ENCODE measurements at places on chromosomes 16 and 17. TPM values are rescaled to one million over a fixed set of nuclear protein-coding genes. Genes with fewer than 3 reads are reported as not detected.
A peak's percentile ranks its signal among the peaks of the same experiment; 100 is the strongest.

The NAGS gene
- polyA plus RNA-seq: 1.2 TPM

The ITGB4 gene
- polyA plus RNA-seq: 66.1 TPM

The GRAP gene
- polyA plus RNA-seq: 4.1 TPM

The TPSD1 gene
- polyA plus RNA-seq: 0.70 TPM

The TAT gene
- not detected for polyA plus RNA-seq

The COX6A2 gene
- not detected for polyA plus RNA-seq

GRCh38 chr17:65438708-65439294 is 122.6 kb downstream of the AXIN2 start:
- no peaks in the 10 kb centered on the region for H3K4me1 ChIP-seq
- no peak for DNase-seq
- no peak overlapping the region for H3K27ac ChIP-seq
- H3K4me3 ChIP-seq: no peak overlapping the region
- peaks cover 34% of the 10 kb centered on the region for H3K27me3 ChIP-seq

- H3K36me3 ChIP-seq: no peaks in the 10 kb centered on the region
- peaks cover 7% of the 10 kb centered on the region for H3K4me1 ChIP-seq
- H3K27me3 ChIP-seq: no peaks in the 10 kb centered on the region
- H3K27ac ChIP-seq: peak overlapping the region; percentile 20
These were observed 15.4 kb upstream of the HELZ start for GRCh38 chr17:67260170-67260987.

GRCh38 chr16:47310792-47311211 is 150.1 kb downstream of the ITFG1 start:
- H3K27ac ChIP-seq: no peak overlapping the region
- no peak overlapping the region for H3K4me3 ChIP-seq
- H3K36me3 ChIP-seq: peaks cover 25% of the 10 kb centered on the region
- no peaks in the 10 kb centered on the region for H3K4me1 ChIP-seq

GRCh38 chr16:53805752-53806151 is 101.8 kb downstream of the FTO start:
- DNase-seq: no peak
- no peaks in the 10 kb centered on the region for H3K4me1 ChIP-seq
- H3K27me3 ChIP-seq: no peaks in the 10 kb centered on the region
- H3K36me3 ChIP-seq: peaks cover 7% of the 10 kb centered on the region
- H3K27ac ChIP-seq: no peak overlapping the region

- no peak for DNase-seq
- peaks cover 68% of the 10 kb centered on the region for H3K4me1 ChIP-seq
- H3K27ac ChIP-seq: no peak overlapping the region
- no peaks in the 10 kb centered on the region for H3K27me3 ChIP-seq
- H3K36me3 ChIP-seq: peaks cover 41% of the 10 kb centered on the region
These were observed 2.2 kb downstream of the BCKDK start for GRCh38 chr16:31110106-31111034.

GRCh38 chr17:16286009-16286946 is 67.0 kb downstream of the CENPV start:
- peaks cover 54% of the 10 kb centered on the region for H3K4me1 ChIP-seq
- peak; percentile 86 for DNase-seq
- peak overlapping the region; percentile 13 for H3K4me3 ChIP-seq
- no peaks in the 10 kb centered on the region for H3K27me3 ChIP-seq
- no peaks in the 10 kb centered on the region for H3K36me3 ChIP-seq

- DNase-seq: no peak
- H3K4me1 ChIP-seq: no peaks in the 10 kb centered on the region
- peaks cover 24% of the 10 kb centered on the region for H3K27me3 ChIP-seq
- no peaks in the 10 kb centered on the region for H3K36me3 ChIP-seq
- H3K4me3 ChIP-seq: no peak overlapping the region
- H3K27ac ChIP-seq: no peak overlapping the region
These were observed 60.2 kb downstream of the HAPSTR1 start for GRCh38 chr16:9151597-9151996.

DNA sequence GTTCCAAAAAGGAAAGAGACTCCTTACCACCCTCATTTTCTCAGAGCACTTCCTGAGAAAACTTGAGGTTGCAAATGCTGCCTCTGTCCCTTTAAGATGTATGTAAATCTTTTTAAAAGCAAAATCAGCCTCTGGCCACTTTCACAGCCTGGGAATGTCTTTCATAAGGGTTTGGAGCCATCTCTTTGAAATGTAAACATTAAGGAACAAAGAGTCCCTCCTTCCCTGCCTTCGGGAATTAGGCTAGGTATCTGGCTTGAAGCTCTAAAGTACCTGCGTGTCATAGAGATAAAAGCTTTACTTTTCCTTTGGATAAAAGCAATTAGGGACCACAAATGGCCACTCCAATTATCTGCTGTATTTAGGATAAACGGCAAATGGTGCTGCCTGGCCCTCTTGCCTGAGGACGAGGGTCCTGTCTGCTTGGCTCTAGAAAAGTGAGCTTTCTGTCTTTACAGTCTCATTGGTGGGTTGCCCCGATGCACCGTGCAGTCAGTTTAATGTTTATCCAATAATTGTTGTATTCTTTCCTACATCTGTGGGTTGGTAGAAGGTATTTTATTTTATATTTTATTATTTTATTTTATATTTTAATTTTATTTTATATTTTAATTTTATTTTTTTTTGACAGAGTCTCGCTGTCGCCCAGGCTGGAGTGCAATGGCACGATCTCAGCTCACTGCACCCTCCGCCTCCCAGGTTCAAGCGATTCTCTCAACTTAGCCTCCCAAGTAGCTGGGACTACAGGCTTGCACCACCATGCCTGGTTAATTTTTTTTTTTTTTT is 23.9 kb downstream of the NLRC3 start:
- H3K27ac ChIP-seq: no peak overlapping the region
- H3K4me3 ChIP-seq: no peak overlapping the region
- no peaks in the 10 kb centered on the region for H3K27me3 ChIP-seq
- peaks cover 20% of the 10 kb centered on the region for H3K36me3 ChIP-seq
- DNase-seq: no peak
- no peaks in the 10 kb centered on the region for H3K4me1 ChIP-seq

Measured in stomach (tissue), 19 donors.